ENCODE measurements at places on chromosomes 12 and 14.

GRCh38 chr14:63710497-63710896 is 17.4 kb downstream of the SGPP1 start:
- DNase-seq: no peak

GRCh38 chr14:99838639-99839134 is 45.5 kb downstream of the EML1 start:
- DNase-seq: no peak

GRCh38 chr12:25838007-25838406 is 120.5 kb upstream of the RASSF8 start:
- DNase-seq: no peak

- DNase-seq: no peak
These were observed 293.3 kb upstream of the TMPO start for GRCh38 chr12:98222135-98222534.

DNA sequence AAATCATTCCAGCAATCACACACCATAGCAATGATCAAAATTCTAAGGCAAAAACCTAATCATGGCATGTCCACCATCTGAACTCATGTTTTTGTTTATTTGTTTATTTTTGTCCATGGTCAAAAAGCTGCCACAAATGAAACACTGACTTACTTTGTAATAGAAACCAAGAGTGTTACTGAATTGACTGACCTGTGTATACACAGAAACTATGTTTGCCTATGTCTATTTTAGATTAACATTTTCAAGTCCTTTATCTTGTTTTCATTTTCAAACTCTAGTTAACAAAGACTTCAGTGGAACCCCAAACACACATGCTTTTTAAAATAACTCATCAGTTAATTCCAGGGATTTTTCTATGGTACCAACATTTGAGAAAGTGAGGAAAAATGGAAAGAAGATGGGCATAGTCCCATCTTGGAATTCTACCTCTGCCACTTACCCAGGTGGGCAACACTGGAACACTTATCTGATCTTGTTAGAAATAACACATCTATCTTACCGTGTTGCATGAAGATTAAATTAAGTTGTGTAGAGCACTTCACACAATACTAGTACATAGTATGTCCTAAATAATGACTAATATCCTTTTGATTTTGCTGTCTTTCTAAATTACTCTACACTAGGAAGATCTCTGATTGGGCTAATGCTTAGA is 6.4 kb downstream of the LUM start:
- no peak for DNase-seq

DNA sequence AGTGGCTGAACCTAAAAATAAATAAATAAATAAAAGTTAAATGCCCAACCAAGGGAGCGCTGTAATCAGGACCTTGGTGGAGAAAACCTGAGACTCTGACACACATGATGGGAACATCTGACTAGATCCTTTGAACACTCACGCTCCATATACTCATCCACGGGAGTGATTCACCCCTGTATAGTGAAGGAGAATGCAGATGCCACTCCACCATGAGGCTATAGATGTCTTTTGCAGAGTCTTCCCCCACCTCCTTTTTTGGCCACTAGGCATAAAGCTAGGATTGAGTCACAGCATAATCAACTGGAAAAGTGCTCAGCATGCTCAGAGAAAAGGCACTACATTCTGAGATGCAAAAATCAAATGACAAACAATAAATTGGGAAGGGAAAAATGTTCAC is 19.0 kb downstream of the ADAM20 start:
- DNase-seq: no peak

Data from activated CD4-positive, alpha-beta T cell treated with anti-CD3 and anti-CD28 coated beads for 24 hours (primary cell).